Stimulated activated CD8-positive, alpha-beta memory T cell treated with anti-CD3 and anti-CD28 coated beads, Interleukin-2, amount 100 ng/mL, for 1 hour (primary cell): ENCODE measurements at places on chromosomes 1 and 21.

GRCh38 chr21:27633631-27634030 is 666.7 kb upstream of the ADAMTS5 start:
- DNase-seq, result no peak

- DNase-seq, result no peak
Measured at GRCh38 chr1:15150376-15150775, 3.2 kb upstream of the TMEM51 start.

DNA sequence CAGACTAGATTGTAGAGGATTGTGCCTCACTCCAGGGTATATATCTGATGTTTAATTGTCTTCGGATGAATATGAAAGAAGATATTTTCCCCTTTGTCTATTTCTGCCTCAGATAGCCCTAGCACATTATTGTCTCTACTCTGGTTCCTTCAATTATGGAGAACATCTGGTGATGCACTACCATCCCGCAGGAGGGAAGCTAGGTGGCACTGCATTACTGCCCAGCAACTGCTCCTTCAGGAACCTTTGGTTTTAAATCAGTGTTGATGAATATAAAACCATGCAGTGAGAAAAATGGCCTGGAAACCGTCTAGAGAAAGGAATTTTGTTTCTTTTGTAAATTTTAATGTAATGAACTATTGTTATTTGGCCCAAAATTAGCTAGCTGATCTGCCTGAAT is 68.5 kb downstream of the GPR88 start:
- DNase-seq, result no peak

GRCh38 chr21:25944672-25945213 is 210.0 kb downstream of the GABPA start:
- no peak for DNase-seq

DNA sequence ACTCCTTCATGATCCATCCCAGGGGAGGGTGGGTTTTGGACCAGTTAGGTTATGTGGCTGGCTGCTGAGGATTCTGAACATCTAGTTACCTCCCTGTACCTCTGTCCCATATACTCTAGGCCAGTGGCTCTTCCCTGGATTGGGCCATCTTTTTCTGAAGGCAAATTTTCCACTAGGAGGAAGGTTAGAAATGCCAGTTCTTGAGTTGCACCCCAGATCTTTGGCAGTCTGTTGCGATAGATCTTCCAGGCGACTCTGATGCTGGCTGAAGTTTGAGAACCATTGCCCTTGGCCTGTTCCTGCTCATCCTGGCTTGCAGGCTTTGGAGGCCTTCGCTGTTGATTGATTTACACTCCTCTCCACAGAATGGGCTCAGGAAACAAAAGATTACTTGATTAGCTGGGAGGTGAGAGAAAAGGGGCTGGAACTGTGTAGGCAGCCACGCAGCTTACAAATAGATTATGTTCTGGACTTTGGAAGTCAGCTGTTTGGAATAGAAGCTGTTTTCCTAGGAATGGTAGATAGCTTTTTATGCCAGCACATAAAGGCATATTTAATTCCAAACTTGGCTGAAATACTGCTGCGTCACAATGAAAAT is 110.1 kb downstream of the MRPS6 start:
- DNase-seq, result no peak
